ENCODE measurements at places on chromosomes 16 and 17.
A peak's percentile ranks its signal among the peaks of the same experiment; 100 is the strongest.

DNA sequence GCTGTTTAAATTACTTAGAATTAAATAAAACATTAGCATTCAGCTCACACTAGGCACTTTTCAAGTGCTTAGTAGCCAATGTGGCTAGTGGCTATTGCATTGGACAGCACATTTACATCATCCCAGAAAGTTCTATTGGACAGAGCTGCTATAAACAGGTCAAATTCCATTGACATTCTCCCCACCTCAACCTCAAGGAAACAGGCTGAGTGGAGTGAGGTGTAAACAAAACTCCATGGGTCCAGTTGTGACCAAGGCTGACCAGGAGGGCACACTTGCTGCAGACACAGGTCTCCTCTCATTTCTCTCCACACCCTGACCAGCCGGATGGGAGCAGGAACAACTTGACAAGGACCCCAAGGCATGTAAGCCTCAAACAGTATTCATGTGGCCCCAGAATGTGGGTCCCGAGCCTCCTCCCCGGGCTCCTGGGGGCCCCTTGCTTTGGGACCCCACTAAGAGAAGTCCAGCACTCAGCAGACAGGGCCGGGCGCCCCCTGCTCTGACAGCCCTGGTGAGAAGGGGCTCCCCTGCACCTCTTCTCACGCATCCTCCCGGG, 488 bp downstream of the C17orf113 start:
- DNase-seq, result no peak

DNA sequence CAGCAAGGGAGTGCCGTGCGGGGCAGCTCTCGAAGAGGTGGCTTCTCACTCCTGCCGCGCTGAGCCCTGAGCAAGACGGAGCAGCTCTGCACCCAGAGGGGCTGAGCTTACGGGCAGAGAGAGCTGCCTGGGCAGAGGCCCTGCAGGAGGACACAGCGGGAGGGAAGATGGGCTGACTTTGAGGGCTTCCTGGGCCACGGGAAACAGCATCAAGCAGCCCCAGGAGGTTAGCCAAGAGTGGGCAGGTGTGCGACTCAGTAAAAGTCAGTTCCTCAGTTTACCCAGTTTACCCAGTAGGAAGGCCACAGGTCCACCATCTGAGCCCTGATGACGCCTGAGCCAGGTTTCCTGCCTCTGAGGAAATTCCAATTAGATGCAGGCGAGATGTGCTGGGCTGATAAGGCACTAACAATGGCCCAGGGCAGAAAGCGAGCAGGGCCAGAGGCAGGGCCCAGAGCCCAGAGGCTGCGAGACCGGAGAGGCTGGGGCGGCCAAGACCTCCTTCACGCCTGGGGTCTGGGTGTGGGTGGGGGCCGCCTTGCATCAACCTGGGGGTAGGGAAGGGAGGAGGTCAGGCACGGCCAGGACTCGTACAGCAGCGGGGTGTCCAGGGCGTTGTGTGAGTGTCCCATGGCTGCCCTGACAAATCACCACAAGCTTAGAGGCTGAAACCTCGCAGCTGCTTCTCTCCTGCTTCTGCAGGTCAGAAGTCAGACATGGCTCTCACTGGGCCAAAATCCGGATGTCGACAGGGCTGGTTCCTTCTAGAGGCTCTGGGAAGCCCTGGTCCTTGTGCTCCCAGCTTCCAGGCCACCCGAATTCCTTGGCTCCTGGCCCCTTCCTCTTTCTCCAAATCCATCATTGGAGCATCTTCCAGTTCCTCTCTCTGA, 32.0 kb upstream of the CIBAR2 start:
- DNase-seq, result no peak

DNA sequence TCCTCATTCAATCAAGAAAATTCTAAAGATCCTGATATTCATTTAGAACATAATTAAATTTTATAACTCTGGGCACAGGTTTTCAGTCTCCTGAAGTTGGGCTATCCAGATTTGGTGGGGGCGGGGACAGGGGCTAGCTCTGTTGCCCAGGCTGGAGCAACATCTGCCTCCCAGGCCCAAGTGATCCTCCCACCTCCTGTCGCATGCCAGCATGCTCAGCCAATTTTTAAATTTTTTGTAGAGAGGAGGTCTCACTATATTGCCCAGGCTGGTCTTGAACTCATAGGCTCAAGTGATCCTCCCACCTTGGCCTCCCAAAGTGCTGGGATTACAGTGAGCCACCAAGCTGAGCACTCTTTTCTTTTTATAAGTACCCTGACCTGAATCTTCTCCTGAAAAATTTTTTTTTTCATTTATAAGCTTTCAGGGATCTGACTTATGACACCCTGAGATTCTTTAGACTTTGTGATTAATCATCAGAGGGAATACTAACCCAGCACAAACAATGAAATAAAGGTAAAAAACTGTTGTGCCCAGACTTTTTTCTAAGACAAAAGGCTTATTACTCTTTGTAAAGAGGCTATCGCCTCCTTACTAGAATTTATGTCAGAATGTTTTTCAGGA, 62.6 kb downstream of the TUBD1 start:
- no peak for DNase-seq

DNA sequence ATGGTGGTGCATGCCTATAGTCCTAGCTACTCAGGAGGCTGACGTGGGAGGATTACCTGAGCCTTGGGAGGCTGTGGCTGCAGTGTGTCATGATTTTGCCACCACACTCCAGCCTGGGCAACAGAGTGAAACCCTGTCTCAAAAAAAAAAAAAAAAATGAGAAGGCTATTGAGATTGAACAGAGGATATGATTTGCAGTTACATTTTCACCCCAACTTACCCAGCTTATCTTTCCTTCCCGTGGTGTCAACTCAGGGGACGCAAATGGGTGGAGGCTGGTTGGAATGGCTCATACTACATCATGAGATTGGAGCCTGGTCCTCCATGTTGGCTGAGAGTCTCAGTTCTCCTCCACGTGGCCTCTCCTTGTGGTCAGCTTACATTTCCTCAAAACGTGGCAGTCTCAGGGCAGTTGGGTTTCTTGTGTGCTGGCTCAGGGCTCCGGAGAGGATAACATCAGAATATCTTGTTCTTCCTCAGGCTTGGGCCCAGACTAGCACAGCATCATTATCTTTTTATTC, 17.2 kb upstream of the NSMCE1 start:
- no peak for DNase-seq

DNA sequence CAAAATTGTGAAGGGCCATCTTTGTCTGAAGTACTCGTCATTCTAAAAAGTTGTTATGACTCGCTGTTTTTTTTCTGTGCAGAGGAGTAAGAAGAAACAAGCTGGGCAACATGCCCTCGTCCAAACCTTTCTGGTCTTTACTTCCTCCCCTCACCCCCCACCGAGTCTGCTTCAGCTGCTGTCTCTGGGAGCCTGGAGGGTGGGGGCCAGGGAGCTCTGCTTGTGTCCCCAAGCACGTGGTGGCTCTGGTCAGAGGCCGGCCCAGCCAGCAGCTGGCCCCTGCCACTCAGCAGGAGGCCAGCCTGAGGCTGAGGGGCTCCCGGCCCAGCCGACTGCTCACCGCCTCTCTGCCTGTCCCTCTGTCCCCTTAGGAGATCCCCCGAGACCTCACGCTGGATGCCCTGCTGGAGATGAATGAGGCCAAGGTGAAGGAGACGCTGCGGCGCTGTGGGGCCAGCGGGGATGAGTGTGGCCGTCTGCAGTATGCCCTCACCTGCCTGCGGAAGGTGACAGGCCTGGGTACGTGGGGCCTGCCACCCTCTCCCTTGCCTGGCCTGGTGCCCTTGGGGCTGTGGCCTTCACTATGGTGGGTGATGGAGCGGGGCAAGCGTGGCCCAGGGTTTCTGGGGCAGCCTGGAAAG, 53.7 kb upstream of the LGALS9 start:
- no peak for DNase-seq

GRCh38 chr16:22323959-22324786, 27.0 kb downstream of the POLR3E start:
- DNase-seq, result no peak

GRCh38 chr16:3121851-3122467, 9.6 kb downstream of the ZNF205 start:
- DNase-seq, result no peak

- DNase-seq, result no peak
Measured at GRCh38 chr17:28219771-28220170, 99.2 kb upstream of the TMEM97 start.

DNA sequence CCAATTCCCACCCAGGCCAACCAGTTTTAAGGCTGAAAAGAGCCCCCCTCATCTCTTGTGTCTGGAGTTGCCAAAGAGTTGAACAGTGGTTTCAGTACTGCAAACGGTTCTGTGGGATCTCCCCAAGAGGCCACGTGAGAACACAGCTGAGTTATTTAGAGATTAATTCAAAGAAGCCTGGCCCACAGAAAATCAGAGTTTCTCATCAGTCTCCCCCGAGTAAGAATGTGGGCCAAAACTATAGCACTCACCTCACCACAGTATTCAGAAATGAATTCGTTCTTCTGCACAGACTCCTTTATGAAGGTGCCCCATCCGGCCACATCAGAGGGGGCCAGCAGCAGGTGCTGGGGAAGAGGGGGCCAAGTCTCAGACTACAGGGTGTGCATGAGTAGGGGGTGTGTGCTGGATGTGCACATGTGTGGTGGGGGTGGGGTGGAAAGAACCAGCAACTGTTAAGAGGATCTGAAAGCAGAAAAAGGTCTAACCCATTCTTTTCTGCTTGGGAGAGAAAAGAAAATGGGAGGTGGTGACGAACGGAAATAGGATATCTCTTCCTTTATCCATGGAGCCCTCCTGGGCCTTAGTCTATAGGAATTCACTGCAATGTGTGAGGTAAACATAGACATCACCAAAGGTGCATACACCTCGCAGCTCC, 22.6 kb downstream of the CNTNAP1 start:
- no peak for DNase-seq

DNA sequence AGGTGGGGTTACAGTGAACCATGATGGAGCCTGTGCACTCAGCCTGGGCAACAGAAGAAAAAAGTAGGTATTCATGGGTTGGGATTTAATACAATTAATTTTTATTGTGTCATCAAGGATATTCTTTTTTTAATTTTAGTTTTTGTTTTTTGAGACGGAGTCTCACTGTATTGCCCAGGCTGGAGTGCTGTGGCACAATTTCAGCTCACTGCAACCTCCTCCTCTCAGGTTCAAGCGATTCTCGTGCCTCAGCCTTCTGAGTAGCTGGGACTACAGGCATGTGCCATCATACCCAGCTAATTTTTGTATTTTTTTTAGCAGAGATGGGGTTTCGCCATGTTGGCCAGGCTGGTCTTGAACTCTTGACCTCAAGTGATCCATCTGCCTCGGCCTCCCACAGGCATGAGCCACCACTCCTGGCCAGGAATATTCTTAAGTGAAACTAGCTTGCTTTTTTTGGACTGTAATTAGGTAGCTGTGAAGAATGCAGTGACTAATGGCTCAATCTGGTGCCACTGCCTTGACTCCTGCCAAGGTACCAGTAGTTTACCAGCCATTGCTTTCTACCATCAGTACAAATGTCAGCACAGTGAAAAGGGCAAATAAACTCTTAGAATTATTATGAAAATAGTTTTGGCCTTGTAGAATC, 4.8 kb downstream of the PPM1D start:
- DNase-seq, result no peak

GRCh38 chr16:30541502-30542329, 7.1 kb upstream of the ZNF747 start:
- DNase-seq, result no peak

GRCh38 chr17:29257756-29258155, 11.1 kb downstream of the CRYBA1 start:
- no peak for DNase-seq

- DNase-seq, result peak; percentile 69
Measured at GRCh38 chr16:87778830-87779579, 13.2 kb upstream of the KLHDC4 start.

DNA sequence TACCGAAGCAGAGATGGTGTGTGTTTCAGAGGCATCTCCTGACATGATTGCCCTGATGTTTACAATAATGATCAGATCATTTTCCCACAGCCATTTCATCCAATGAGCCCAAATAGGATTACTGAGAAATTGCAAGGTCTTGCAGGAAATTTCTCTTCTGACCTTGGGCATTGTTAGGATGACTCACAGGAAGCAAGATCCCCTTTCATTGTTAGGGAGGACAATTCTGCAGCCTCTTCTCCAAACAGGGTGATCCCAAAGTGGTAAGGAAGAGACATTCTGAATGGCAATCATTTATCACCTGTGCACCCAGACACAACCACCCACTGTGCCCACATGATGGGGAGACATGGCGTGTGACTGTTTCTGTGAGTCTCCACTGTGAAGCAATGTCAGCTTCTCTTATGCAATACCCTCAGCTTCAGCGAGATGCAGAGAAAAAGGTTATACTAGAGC, 306.7 kb upstream of the XYLT1 start:
- DNase-seq, result no peak

- no peak for DNase-seq
Measured at GRCh38 chr17:82086941-82087906, 10.8 kb downstream of the FASN start.

GRCh38 chr16:49716339-49716934, 139.5 kb downstream of the ZNF423 start:
- no peak for DNase-seq

DNA sequence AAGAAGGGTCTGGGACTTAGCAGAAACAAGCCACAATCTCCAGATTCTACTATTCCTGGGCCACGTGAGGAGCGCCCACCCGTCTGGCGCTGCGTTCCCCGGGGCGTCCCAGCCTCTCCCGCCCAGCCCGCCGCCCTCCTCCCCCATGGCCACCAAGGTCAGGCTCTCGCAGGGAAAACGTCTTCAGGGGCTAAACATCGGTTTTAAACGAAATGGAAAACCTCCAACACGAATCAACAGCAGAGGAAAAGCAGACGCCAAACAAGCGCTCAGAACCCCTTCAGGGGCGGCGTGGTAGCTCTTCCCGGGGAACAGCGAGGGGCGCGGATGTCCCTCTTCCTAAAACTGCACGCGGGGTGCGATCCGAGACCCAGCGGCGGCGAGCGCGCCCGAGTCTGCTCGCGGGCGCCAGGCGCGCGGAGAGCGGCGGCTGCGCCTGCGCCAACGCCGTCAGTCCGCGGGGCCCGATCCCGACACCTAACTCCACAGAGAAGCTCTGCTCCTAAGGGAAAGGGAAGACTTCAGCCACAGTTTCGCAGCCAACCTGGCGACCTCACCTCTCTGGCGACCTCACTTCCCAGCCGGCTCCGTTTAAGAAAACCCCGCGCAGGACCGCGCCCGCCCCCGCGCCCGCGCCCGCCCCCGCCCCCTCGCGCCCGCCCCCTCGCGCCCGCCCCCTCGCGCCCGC, 505 bp upstream of the COG1 start:
- no peak for DNase-seq

GRCh38 chr16:17282247-17282646, 188.5 kb downstream of the XYLT1 start:
- DNase-seq, result no peak

- DNase-seq, result no peak
Measured at GRCh38 chr17:34382621-34383124, 19.6 kb upstream of the CCL1 start.

DNA sequence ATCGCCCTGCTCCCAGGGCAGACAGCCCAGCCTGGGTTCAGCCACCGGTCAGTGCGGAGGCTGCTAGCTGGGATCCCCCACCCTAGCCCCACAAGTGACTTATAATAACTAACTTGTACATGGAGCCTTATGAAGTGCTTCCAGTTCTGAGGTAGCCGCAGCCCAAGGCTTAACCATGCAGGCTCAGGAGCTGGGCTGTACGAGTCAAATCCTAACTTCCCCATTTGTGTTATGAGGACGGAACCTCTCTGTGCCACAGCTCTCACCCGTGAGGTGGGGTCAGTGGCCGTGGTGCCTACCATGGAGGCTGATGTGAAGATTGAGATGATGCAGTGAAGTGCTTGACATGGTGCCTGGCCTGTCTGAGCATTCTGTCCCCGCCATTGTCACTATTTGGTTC, 27.8 kb upstream of the GOSR2 start:
- no peak for DNase-seq

All from left kidney (tissue), 8 donors.